ENCODE measurements at places on chromosomes 13 and 19.
A peak's percentile ranks its signal among the peaks of the same experiment; 100 is the strongest.

GRCh38 chr13:35703061-35703460 is 226.6 kb upstream of the MAB21L1 start:
- no peak for DNase-seq

- no peak for DNase-seq
These were observed 2.0 kb downstream of the GGN start for GRCh38 chr19:38385804-38386257.

GRCh38 chr19:45059258-45059965 is 16.9 kb downstream of the ZNF296 start:
- DNase-seq: peak; percentile 87

GRCh38 chr13:25291691-25292090 is 4.4 kb upstream of the MTMR6 start:
- DNase-seq: no peak

GRCh38 chr13:99996381-99996973 is 14.9 kb downstream of the ZIC2 start:
- no peak for DNase-seq

DNA sequence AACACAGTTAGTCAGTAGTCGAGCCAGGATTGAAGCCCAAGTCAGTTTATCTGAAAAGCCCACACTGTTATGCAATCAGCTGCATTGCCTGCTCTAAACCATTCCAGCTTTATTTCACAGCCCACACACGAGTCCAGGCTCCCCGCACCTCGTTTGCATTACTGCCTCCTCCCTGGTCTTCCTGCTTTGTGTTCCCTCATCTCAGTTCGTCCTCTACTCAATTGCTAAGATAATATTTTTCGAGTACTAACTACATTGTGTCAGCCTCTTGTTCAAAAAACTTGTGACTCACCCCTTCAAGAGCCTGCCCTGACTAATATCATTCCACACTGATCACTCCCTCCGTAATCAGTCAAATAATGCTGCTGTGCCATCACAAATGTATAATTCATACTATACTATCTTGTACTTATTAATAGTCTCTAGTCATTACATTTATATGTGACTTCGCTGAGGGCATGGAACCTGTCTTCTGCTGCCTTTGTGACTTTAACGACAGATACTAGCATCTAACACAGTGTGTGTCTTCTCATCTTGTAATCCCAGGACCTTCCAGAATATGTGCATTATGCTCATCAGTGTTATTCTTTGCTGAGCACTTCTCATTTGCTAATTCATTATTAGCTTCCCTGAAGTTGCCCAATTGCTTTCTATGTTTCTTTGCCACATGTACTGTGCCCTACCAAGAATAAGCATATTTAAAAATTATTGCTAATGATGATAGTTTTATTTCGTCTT is 26.2 kb upstream of the WDFY2 start:
- peak; percentile 76 for DNase-seq

DNA sequence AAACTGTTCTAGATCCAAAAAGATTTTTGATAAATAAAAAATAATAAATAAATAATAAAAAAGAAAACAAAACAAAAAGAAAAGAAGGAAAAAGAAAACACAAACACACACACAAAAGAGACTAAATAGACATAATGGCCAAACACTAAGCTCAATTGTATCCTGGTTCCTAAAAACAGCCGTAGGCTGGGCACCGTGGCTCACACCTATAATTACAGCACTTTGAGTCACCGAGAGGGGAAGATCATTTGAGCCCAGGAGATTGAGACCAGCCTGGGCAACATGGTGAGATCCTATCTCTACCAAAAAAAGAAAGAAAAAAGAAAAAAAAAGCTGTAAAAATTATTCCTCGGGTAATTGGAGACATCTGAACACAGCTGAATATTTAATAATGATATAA is 8.9 kb downstream of the ETHE1 start:
- no peak for DNase-seq

GRCh38 chr13:52984881-52985363 is 43.7 kb upstream of the OLFM4 start:
- no peak for DNase-seq

GRCh38 chr19:5332501-5332900 is 8.1 kb downstream of the PTPRS start:
- no peak for DNase-seq

GRCh38 chr19:41098762-41099161 is 10.5 kb downstream of the CYP2A13 start:
- DNase-seq: no peak

- no peak for DNase-seq
These were observed 61.6 kb downstream of the UNC13A start for GRCh38 chr19:17626456-17627015.

DNA sequence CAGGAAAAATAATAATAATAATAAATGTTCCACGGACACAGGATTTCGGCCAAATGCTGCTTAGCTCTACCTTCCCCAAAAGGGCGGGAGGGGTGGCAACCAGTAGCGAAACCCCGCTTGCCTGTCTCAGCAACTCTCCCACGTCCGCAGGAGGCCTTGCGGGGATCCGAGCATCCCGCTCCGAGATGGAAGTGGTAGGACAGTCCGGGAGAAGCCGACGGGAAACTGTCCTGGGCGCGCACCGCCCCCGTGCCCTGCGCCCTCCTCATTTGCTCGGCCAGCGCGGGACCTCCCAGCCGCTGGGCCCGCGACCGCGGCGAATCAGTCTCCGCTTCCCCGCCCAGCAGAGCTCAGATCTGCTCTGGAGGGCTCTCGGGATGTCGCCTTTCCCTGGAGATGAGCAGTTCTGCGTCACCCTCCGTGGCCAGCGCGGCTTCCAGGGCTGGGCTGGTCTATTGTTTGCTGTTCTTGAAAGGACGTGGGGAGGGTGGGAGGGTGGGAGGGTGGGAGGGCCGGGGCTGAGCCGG is 48.9 kb upstream of the PABPC3 start:
- DNase-seq: peak; percentile 21

DNA sequence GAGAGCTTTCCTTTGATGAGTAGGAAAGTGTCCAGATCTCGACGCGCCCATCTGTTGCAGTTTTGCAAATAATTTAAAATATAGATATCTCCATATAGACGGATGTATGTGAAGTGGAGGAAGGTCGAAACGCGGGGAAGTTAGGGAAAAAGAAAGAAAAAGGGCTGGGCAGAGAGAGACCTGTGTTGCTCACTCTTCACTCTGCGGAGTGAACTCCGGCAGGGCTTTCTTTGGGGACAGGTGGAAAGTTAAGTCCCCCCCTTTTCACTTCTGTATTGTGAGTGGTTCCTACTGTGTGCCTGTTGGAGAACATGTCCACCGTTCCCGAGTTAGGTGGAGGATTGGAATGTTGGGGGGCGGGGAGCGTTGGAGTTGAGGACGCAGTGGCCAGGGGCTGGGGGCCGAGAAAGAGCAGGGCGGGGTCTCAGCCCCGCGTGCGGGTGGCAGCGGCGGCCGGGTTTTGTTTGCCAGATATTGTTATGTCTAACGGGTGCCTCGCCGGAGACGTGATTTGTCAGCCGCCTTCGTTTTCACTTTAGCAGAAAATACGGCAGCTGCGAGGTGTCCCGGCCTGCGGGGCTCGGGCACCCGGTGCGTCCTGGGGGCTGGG is 145.1 kb upstream of the ZNF536 start:
- DNase-seq: peak; percentile 30

DNA sequence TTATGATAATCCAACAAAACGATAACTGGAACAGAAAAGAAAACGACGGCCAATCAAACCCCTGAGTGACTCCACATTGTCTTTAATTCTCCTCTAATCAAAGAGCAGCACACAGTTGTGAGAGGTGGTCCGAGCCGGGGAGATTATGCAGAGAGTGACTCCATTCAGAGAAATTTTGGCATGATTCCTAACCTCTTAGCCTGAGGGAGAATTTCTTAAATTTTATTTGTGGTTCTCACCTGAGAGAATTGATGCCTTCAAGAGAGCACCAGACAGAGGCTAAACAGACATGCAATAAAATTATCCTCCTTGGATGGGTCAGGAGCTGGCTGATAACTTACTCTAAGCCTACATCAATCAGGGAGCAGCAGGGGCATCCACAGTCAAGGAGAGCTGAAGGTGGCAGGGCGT is 310.0 kb upstream of the KLF12 start:
- peak; percentile 10 for DNase-seq

DNA sequence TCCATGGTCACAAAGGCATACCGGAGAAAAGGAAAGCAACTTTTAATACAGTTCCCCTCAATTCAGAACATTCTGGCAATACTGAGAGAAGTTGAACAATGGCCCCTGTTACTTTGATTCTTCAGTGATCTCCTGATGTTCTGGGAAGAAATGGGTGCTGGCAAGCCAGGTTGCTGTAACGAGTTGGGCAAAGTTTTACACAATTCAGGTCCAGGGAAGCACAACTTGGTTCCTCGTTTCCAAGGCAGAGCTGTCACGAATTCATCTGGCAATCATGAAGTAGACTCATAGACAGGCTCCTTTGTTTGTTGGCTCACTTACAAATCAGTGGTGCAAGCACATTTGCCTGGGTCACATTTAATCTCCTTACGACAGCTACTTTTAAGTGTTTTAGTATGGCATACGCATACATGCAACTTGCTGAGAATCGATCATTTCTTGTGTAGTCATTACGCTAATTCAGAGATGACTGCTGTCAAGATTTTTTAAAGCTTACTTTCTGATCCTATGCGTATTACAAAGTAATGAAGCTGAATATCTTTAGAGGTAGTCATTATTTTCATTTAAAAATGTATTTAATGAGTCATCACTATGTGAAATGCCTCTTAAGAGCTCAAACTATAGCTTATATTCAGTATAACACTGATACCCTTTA is 174.7 kb downstream of the GPC5 start:
- DNase-seq: no peak

DNA sequence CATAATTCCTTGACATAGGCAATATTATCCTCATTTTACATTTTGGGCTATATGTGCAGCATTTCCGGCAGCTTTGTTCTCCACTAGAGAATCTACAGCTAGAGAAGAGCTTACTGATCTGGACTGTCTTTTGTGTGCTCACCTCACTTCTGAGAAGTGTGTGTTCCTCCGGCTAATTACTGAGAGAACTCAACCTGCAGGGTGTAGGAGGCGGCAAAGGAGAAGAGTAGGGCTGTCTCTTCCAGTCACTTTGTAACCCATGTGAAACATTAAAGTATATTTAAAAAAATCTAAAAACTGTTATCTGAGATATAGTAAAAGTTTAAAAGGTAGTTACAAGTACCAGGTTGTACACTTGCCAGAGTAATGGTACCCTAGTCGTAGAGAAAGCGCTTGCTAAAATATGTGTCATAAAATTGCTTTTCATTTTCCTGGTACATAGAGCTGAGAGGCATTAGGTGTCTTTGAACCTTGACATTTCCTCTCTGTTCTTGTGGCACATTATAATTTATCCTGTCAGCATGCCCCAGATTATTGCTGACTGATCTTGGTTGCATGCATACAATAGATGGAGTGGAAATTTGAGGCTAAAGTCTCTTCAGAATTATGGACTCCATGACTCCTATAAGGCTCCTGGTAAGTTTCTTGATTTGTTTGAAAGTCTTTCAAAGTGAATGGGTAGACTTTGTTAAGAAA is 381.9 kb downstream of the LMO7 start:
- DNase-seq: no peak

- no peak for DNase-seq
These were observed 44.5 kb downstream of the OLFM2 start for GRCh38 chr19:9891609-9892373.

DNA sequence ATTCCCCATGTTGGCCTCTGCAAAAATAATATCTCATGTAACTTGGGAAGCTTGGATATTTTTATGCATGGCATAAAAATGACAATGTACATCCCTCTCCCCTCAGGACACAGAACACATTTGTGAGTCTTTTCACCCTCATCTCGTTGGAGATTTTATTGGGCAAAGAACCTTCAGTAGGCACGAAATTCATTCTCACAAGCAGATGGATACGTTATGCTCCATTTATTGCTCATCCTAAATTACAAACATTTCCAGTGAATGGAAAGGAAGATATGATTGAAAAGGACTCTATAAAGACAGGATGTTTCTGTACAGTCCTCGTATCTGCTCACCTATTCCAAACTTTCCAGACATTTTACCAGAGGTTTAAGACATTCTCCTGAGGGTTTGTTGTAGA is 1175.8 kb downstream of the UQCRFS1 start:
- DNase-seq: no peak

GRCh38 chr19:5593343-5594255 is 25.8 kb upstream of the TINCR start:
- no peak for DNase-seq

DNA sequence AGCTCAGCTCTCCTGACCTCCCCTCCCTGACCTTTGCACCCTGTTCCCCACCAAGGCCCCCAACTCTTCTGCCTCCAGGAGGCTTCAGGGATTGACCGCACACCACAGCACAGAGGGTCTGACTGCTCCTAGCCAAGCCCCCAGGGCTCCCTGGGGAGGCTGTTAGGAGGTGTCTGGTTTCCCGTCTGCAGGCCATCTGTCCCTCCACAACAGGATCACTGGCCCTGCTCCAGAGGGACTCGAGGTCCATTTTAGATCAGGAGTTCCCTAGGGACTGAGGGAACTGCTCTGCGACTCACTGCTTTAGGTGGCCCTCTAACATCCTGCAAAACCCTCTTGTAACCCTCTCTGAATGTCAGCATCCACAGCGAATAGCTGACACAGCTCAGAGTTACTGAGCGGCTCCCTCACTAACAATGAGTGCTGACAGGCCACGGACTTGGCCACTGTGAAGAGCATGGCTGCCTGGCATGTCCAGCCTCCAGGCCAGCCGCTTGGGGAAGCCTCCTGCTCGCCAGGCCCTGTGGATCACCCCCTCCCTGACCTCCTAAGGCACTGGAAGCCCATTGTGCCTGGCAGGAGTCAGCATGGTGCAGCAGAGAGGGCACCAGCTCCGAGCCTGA is 17.7 kb downstream of the GRIK5 start:
- peak; percentile 20 for DNase-seq

- no peak for DNase-seq
These were observed 19.5 kb downstream of the RASA3 start for GRCh38 chr13:114112826-114113322.

DNA sequence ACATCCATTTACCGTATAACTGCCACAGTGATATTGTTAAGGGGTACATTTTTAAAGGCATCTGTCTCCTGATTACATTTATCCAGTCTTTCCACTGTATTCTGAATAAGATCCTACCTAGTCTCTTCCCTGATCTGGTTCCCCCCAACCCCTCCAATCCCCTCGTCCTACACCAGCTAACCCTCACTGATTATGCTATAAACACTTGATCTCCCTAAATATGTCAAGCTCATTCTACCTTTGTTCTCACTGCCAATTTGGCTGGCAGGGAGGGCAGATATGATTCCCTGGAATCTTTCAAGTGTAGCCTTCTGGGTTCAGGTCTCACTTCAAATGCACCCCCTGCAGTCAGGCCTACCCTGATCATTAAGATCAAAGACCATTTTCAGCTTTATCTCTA is 1379.8 kb upstream of the MIR17HG start:
- DNase-seq: no peak

Data from foreskin fibroblast (primary cell).